ENCODE measurements at places on chromosomes 6 and 20. TPM values are rescaled to one million over a fixed set of nuclear protein-coding genes. Genes with fewer than 3 reads are reported as not detected.

Gene HLA-DRB5
- 1.9 TPM for total RNA-seq

DNA sequence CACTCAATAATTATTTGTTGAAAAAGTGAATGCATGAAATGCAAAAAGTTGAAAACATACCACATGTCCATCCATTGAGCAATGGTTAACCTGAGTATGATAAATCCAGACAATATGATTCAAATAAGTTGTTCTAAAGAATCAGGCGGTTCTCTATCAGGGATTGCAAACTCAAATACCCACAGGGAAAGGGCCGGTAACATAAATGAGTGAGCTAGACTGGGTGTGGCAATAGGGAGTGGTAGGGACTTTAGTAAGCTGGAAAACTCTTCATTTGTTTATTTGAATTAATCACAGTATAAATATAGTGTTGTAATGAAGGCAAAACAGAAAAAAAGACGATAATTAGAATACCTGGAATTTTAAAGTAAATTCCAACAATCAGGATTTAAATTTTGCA lies 106.3 kb downstream of the BCAS1 start:
- H3K4me1 ChIP-seq, result no peaks in the 10 kb centered on the region
- no peaks in the 10 kb centered on the region for H3K27me3 ChIP-seq
- no peak overlapping the region for H3K4me3 ChIP-seq

- no peak for DNase-seq
- H3K4me3 ChIP-seq, result no peak overlapping the region
- H3K36me3 ChIP-seq, result no peaks in the 10 kb centered on the region
- no peaks in the 10 kb centered on the region for H3K4me1 ChIP-seq
- no peaks in the 10 kb centered on the region for H3K27me3 ChIP-seq
Observed at GRCh38 chr6:153048631-153049030, 46.1 kb upstream of the MTRF1L start.

Gene RNF39
- not detected for total RNA-seq

Gene SYNCRIP
- 121 TPM for total RNA-seq

- no peak for DNase-seq
- H3K27me3 ChIP-seq, result no peaks in the 10 kb centered on the region
- H3K36me3 ChIP-seq, result no peaks in the 10 kb centered on the region
- H3K27ac ChIP-seq, result no peak overlapping the region
Observed at GRCh38 chr6:170259278-170259677, 31.6 kb downstream of the DLL1 start.

Gene CASS4
- not detected for total RNA-seq

Gene RNF144B
- total RNA-seq, result 4.0 TPM

- H3K4me3 ChIP-seq, result no peak overlapping the region
- H3K36me3 ChIP-seq, result no peaks in the 10 kb centered on the region
- peaks cover 17% of the 10 kb centered on the region for H3K4me1 ChIP-seq
Observed at GRCh38 chr6:162345051-162345511, 382.5 kb downstream of the PRKN start.

Gene CRISP3
- total RNA-seq, result not detected
